ENCODE measurements at places on chromosomes 5 and 9.

DNA sequence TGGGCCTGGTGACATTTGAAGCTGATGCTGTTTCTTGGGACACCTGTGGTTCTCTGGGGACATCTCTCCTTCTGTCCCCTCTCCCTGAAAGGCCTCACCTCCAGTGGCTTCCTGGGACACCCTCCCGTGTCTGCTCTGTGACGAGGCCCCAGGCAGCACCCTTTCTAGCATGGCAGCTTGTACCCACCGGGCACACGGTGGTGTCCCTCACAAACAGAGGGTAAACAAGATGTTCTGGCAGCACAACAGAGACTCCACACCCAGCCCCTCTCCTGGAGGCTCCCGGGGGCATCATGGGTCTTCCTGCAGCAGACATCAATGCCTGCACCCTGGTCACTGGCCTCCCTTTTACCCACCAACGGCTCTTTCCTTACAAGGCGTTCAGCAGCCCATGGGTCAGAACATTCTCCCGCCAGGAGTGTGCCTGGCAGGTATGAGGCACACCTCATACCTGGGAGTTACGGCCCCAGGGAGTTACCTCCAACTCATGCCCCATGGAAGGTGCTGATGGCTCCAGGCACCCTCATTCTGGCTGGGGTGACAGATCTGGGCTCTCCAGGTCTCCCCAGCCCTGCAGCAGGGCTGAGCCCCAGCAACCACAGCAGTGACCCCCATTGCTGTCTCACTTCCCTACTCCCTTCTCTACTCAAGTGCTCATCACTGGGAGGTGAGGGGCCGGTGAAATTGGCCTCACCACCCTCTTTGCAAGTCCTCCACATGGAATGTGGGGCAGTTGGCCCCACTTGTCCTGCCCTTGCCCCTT lies 51.1 kb downstream of the BARX1 start:
- no peak for DNase-seq

DNA sequence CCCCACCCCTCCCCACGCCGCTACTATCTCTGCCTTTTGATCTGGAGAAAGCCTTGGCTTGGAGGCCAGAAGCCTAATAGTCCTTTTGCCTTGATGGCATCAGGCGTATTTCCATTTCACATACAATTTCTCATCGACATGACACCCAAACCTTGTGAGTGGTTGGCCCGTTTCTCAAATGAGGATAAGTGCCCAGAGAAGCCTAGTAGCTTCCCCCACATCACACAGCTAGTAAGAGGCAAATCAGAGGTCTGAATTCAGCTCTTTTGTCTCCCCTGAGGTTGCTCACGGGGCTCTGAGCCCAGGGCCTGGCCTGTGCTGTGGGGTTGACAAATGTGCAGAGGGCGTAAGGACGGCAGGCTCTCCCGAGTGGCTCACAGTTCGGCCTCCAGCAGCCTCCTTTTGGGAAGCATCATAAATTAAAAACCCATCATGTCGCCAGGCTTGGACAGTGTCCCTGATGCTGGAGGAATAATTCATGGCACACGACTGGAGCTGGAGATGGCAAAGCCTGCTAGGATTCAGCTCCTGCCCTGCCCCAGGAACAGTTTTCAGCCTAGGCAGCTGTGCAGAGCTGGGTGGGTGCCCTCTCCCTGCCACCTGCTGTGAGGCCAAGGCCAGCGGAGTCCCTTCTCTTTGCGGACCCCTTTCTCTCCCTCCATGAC lies 263.8 kb downstream of the NSG2 start:
- DNase-seq = no peak

DNA sequence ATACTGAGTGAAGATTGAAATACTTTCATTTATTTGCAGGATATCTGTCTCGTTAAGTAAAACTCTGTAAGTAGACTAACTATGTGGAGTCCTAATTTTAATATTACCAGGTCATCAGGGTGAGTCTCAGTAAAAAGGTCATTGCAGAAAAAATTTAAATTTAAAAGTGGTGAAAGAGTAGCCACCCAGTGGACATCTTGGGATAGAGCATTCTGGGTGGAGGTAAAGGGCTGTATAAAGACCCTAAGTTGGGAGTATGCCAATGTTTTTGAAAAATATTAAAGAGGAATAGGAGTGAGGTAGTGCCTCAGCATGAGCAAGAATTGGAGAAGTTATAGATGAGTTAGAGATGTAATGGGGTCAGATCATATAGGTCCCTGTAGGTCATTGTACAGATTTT lies 145.5 kb downstream of the HMHB1 start:
- no peak for DNase-seq

DNA sequence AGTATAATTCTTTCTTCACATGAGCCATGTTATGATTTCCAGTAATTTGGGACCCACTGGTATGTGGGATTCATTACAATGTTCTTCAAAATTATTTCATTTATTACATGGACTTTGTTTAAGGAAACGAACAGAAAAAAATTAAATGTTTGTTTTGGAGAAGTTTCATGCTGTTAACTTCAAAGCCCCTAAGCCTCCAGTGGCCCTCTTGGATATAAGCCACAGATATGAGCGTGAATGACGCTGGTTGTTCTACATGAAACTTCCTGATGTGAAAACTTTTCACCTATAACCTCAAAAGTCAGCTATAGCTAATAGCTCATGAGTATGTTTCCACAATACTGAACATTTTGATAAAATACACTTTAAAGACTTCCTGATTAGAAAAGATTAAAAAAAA lies 334.2 kb downstream of the PDE4D start:
- no peak for DNase-seq

DNA sequence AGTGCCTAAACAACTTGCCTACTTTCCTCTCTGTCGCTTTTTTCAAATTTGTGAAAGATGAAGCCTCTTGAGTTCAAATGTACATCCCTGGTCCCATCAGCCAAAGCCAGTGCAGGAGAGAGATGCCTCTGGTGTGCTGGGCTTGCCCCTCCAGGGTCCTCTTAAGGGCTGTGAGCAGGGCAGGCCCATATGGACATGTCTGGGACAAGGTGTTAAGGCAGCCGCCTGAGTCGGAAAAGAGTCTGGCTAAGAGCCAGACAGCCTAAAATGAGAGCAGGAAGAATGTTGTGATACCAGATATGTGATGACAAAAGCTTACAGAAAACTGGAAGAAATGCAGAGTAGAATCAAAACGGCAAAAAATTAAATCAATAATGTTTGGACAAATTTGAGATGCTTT lies 72.5 kb downstream of the APTX start:
- no peak for DNase-seq

Data from MV-4-11 (cell line).